ENCODE measurements at places on chromosomes 13 and 19.
A peak's percentile ranks its signal among the peaks of the same experiment; 100 is the strongest.

DNA sequence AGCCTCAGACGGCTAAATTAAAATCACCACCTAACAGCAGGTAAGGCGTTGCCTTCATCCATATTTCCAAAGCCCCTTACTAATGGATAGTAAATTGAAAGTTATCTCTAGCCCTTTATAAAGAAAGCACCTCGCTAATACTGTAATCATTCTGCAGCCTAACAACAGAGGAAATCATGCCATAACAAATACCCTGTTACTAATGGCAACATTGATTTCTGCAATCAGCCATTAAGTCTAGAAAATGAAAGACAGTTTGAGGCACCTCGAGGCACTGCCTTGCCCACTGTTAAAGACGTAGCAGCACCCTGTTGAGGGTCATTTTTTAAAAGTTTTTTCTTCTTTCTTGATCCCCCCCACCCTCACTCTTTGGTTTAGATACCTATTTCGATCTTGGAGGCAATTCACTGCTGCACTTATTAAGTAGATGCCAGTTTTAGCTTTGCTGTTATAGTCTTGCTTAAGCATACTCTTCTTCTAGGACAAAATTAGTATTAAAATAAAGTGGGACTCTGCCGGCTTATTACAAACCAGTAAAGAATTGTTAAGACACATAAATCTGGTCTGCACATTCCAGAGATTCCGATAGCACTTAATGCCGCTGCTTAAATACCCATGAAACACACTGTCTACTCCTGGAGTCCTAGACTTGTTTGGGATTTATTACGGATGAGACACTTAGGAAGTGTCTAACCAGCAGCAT, 74.8 kb downstream of the ZNF536 start:
- DNase-seq, result no peak

- no peak for DNase-seq
These were observed 396.9 kb downstream of the IRS2 start for GRCh38 chr13:109389456-109389855.

DNA sequence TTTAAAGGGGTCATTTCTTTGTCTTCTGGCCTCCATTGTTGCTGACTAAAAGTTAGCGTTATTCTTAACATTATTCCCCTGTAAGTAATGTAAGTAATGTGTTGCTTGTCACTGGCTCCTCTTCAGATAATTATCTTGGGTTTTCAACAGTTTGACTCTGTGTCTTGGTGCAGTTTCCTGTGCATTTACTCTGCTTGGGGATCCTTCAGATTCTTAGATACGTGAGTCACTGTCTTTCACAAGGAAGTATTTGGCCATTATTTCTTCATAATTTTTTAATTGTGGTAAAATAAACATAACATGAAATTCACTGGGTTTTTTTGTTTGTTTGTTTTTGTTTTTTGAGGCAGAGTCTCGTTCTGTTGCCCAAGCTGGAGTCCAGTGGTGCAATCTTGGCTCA, 13.5 kb upstream of the OR7D2 start:
- no peak for DNase-seq

GRCh38 chr13:39052944-39053343, 14.7 kb downstream of the NHLRC3 start:
- peak; percentile 16 for DNase-seq

- no peak for DNase-seq
These were observed 366.4 kb upstream of the SPRY2 start for GRCh38 chr13:80707000-80707983.

DNA sequence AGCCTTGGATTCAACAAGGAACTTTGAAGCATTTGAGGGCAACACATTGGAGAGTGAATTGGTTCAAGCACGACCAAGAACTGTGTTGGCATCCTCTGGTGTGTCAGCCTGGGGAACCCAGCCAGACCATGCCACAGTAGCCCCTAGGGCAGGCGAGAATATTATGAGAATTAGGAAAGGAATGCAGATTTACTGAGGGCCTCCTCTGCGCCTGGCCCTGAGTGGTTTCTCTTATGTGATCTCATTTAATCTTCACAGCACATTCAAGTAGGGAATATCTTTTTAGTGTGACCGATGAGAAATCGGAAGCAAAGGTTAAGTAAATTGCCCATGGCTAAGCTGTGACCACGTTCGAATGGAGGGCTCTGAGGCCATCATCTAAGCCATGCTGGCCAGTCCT, 15.3 kb upstream of the ERICH6B start:
- no peak for DNase-seq

DNA sequence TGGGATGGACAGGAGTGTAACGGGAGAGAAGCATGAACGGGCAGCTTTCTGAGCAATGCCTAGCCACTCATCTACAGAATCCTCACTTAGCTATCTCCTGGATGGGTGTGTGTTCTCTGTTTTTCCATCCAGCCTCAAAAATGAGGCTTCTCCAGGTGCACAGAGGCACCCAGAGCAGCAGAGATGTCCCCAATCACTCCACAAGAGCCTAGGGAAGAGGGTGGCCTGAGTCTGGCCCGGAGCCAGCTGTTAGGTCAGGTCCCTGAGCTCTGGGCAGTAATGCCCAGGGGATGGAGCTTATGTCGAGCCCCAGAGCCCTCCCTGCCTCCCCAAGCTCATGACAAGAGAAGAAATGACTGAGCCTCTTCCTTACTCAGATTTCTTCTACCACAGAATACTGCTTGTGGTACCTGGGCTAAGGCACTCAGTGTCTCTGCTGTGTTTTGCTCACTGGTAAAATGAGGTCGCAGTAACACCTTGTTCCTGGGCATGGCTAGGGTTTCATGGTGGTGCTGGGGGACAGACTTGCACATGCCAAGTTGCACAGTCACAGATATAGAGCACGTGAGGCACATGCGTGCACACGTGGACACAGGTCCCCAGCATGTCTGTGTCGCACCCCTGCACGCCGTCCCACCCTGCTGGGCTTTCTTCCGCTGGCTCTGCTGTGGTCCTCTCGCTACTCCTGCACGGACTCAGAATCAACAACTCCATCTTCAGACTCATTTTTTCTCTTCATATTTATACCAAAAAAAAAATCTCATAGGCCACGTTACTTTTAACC, 86.6 kb upstream of the SOX1 start:
- no peak for DNase-seq

- no peak for DNase-seq
These were observed 172.7 kb downstream of the ENOX1 start for GRCh38 chr13:43614063-43614462.

DNA sequence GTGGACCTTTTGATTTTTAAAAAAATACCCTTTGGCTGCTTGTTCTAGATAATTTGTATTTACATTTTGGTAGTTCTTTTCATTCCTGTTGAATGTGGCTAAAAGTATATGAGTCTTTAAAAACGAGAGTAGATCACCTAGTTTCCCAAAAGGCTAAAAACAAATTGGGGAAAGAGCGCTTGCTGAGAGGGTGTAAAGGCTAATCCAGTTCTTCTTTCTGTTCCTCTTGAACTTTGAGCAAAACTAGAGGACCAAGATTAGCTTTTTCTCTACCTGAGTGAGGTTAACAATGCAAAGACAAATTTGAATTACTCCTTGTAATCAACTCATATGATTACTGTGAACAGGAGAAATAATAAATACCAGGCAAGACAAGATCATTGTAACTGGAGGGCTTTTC, 2513.2 kb downstream of the PCDH9 start:
- no peak for DNase-seq

DNA sequence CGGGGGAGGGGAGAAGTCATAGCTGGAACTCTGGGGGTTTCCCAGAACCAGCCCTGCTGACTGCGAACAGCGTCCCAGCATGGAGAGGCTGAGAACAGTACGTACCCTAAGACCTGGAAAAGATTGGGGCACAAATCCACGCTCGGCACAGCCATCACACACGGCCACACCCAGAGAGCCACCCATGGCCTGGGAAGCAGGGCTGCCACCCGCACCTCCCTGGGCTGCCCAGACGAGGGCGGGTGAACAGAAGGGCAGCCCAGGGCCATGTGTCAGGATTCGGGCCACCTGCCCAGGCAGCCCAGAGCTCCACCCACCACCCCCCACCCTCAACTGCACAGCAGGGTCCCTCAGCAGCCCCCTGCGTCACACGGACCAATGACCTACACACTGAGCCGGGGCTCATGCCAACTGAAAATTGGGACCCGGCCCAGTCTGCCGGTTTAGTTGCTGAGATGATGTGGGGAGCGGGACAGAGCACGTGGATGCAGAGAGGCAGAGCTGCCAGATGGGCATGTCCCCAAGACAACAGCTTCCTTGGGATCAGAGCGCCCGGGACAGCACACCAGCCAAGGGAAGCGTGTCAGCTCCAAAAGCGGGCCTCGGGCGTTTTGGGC, 8.5 kb downstream of the UBXN6 start:
- no peak for DNase-seq

DNA sequence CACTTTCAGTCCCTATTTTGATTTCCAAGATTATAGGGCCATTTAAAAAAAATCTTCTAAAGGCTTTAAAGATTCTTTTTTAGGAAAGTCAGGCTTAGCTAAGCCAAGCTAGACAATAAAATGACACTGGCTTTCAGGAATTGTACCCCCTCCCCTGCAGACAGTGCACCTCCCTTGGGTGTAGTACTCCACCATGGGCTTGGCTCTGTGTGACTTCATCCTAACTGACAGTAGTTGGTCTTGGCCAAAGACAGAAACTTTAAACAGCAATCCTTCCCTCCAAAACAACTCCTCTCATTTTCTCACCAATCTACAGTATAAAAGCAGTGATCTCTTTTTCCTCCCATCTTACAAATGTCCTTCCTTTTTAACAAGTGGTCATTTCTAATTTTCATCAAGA, 283.0 kb downstream of the DNAJC15 start:
- no peak for DNase-seq

DNA sequence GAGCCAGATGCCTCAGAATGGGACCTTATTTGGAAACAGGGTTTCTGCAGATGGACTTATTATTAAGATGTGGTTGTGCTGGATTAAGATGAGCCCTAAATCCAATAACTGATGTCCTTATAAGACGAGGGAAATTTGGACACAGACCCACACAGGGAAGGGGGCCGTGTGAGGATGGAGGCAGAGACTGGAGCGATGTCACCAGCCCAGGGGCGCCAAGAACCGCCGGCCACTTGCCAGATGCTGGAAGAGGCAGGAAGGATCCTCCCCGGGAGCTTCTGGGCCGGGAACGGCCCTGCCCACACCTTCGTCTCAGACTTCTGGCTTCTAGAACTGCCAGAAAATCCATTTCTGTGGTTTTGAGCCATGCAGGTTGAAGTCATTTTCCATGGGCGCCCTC, 26.6 kb downstream of the GNG7 start:
- no peak for DNase-seq

- DNase-seq, result no peak
These were observed 307.3 kb upstream of the TSHZ3 start for GRCh38 chr19:31656507-31656906.

GRCh38 chr19:30888937-30889336, 460.3 kb downstream of the TSHZ3 start:
- no peak for DNase-seq

GRCh38 chr13:113297370-113298042, 467 bp downstream of the LAMP1 start:
- DNase-seq, result no peak

DNA sequence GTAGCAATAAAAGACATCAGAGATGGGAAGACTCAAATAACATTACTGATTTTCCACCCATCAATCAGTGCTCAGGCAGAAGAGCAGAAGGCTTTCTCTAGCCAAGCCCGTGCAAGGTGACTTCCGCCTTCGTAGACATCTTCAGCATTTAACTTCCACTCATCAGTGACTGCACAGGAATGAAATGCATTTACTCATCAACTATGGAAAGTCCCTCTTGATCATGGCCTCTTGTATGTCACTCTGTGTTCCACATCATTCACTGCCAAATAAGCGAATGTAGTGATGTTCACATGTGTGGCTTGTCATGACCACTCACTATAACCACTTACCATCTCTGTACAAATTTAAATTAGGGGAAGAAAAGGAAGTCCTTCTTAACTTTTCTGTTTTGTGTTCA, 49.4 kb downstream of the SACS start:
- DNase-seq, result no peak

- no peak for DNase-seq
These were observed 4.5 kb downstream of the BSG start for GRCh38 chr19:576768-577438.

GRCh38 chr19:44666852-44667556, 4.3 kb upstream of the CEACAM19 start:
- DNase-seq, result no peak

GRCh38 chr19:53013621-53014020, at the start of gene ERVV-1:
TSS of gene ERVV-1 (plus strand) at chr19:53013921. CDS start at chr19:53014091, 170 bp downstream.
- no peak for DNase-seq

GRCh38 chr13:47519626-47520025, 481.4 kb downstream of the SUCLA2 start:
- DNase-seq, result no peak

GRCh38 chr19:46753420-46754155, 7.3 kb upstream of the STRN4 start:
- peak; percentile 65 for DNase-seq

- no peak for DNase-seq
These were observed 180.3 kb downstream of the SHISA2 start for GRCh38 chr13:25871389-25872125.

- DNase-seq, result no peak
These were observed 14.8 kb upstream of the RCBTB2 start for GRCh38 chr13:48547663-48548092.

DNA sequence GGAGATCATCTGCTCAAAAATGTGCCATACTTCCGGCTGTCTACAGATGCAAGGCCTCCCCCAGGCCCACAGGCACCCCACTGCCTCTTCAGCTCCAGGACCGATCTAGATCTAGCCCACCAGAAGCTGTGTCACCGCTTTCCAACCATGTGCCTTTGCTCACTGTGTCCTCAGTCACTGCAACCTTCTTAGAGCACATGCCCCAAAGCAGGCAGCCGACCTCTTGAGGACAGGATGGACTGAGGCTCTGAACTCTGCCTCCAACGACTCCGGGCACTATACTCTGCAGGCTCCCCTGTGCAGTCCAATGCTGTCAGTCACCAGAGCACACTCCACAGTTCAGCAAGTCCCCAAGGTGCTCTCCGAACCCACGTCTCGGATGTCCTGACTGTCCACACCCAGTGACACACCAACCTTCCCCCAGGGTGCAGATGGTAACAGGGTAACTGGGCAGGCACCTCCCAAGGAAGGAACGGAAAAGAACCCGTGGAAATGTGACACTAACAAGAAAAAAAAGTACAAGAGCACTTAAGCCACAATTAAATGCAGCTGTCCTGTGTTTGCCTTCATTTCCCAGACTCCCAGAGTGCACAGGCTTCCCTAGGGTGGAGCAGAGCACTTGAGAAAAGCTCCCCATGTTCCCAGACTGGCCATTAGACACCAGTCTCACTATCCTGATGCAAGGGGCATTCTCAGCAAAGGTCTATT, 4.8 kb downstream of the STK24 start:
- DNase-seq, result no peak

GRCh38 chr13:61898207-61898606, 482.6 kb upstream of the PCDH20 start:
- DNase-seq, result no peak

DNA sequence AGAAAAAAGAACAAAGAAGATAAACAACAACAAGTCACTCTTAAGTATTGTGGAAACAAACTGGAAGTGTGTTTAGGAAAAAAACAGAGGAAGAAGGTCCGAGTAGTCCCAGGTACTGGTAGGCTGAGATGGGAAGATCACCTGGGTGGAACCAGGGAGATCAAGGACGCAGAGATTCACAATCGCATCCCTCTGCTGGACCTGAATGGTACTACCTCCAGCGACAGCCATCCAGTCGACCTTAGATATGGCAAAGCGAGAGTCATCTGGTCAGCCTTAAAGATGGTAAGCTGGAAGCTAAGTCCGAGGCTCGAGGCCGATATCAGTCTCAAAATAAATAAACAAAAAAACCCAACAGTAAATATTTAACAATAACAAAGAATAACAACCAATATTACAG, 44.9 kb upstream of the ZNF91 start:
- DNase-seq, result no peak

GRCh38 chr13:32443111-32443510, 15.2 kb upstream of the N4BP2L1 start:
- DNase-seq, result no peak

- DNase-seq, result no peak
These were observed 34.1 kb downstream of the INSR start for GRCh38 chr19:7260161-7260560.

All from COR-L47 (cell line).